ENCODE measurements at places on chromosomes 12 and 14. TPM values are rescaled to one million over a fixed set of nuclear protein-coding genes. Genes with fewer than 3 reads are reported as not detected.

Gene CLEC9A
- not detected for polyA plus RNA-seq

Gene SYNE3
- polyA plus RNA-seq: not detected

Gene MSI1
- 19.2 TPM for polyA plus RNA-seq

Gene REM2
- polyA plus RNA-seq: 2.9 TPM

Gene SOX5
- polyA plus RNA-seq: 1.0 TPM

Gene BMP4
- polyA plus RNA-seq: 2.5 TPM

Gene KRT2
- not detected for polyA plus RNA-seq

DNA sequence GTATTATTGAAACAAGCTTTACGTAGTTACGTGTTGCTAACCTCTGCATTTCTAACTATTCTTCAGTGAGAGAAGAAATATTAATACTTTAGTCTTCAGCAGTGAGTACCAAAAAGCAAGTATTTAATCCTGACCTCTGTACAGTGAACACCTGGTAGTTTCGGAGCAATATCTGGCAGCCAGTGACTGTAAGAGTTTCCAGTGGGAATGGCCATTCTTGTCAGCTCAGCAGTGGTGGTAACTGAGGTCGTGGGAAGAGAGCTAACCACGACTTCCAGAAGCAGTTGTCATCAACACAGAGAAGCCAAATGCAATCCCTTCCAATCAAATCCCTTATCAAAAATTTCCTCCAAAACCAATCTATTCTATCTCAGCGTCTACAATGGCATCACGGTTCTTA lies 1500.2 kb upstream of the FLRT2 start:
- DNase-seq: no peak

DNA sequence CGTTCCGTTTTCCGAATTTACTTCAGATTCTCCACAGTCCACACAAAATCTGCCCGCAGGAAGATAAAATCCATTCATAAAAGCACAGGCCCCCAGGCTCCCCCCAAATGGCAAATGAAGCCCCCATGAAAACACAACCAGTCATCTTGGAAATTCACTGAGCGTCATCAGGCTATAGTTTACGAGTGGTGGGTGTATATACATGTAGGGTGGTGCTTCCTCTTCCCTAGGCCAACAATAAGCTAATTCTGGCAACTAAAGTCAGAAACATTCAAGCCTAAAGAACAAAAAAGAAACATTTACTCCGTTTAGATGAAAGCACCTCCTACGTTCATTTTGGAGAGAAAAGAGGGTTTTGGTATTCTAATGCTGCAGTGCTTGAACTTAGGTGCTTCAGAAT lies 5.8 kb downstream of the GPR68 start:
- no peak for DNase-seq

DNA sequence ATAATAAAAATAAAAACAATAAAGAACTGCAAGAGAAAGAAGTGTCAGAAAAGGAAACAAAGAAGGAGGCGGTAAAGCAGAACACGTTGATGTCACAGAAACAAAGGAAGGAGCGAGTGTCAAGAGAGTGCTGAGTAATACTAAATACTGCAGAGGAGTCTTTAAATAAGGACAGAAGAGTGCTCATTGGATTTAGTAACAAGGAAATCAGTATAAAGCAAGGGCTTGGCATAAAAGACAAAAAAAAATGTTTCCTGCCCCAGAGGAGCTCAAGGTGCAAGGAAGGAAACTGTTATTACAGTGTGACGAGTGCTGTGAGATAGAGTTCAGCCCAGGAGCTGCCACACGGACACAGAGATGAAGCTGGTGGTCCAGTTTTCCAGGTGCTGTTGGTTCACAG lies 8.4 kb upstream of the TUBA1A start:
- DNase-seq: no peak

DNA sequence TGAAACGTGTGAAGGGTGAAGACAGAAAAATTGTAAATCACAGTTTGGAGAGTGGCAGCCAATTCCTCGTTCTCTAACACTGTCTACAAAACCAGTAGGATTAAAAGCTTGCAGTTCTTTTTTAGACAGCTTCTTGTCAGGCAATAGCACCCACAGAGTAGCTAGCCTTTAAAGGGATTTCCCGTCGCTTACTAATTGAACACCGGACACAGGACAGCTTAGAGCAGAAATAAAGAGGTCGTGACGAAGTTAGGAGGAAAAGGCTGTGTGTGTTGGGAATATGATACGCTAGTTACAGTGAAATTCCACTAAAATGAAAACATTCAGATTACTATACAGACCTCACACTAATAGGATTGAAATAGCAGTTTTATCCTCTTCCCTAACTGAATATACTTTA lies 149.1 kb upstream of the FLRT2 start:
- no peak for DNase-seq

DNA sequence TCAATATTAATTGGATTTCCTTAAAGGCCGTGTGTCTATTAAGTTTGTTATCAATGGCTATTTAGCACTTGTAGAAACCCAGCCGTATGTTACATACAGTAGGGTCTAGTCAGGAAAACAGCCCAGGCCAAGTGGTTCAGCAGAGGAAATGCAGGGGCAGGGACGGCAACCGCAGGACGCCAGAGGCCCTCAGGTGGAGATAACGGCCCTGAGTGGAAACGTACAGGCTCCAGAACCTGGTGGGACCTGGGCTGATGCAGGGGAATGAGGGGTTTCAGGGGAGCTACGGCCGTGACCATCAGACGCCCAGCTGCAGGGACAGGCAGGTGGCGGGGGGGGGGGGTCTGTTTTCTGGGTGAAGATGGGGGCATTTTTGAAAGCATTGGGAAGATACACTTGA lies 3.7 kb upstream of the ANKLE2 start:
- no peak for DNase-seq

- DNase-seq: no peak
These were observed 525 bp upstream of the GPR68 start for GRCh38 chr14:91245029-91245428.

GRCh38 chr12:28611449-28611848 lies 421.2 kb downstream of the CCDC91 start:
- no peak for DNase-seq

DNA sequence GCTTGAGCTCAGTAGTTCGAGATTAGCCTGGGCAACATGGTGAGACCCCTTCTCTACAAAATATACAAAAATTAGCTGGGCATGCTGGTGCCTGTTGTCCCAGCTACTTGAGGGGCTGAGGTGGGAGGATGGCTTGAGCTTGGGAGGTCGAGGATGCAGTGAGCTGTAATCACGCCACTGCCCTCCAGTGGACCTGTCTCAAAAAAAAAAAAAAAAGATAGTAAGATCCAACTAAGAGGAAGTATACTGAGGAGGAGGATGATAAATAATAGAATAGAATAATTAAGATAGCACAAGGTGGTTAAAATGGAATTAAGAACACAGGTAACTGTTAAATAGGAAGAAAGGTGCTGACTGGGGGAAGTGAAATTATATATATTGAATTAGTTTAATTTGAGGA lies 37.0 kb upstream of the BAZ1A start:
- peak; percentile 45 for DNase-seq

GRCh38 chr14:51019089-51019488 lies 74.8 kb upstream of the PYGL start:
- DNase-seq: no peak

DNA sequence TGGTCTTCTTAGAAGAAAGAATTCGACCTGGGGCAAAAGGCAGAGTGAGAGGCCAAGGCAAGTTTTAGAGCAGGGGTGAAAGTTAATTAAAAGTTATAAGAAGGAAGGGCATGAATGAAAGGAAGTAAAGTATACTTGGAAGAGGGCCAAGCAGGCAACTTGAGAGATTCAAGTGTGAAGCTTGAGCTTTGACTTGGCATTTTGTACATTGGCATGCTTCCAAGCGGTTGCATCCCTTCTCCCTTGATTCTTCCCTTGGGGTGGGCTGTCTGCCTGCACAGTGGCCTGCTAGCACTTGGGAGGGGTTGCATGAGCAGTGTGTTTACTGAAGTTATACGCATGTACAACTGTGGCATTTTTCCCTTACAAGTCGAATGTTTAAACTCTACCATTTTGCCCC lies 74.8 kb upstream of the MGAT4C start:
- DNase-seq: no peak

DNA sequence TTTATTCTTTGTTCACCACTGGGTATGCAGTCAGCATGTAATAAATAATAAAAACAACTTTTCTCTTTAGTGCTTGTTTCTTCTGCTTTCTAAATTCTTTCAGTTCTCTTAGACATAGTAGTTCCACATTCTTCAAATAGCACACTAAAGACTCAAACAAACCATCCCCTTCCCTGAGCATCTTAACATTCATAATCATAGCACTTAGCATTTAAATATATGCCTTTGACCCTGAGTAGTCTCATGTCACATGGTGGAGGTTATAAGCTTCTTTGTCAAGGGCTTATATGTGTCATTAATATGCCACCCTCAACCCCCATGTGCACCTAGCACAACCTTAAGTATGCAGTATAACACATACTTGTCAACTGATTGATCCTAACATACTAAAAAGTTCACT lies 212.7 kb downstream of the PHLDA1 start:
- no peak for DNase-seq

GRCh38 chr12:23525450-23526072 lies 423.9 kb downstream of the SOX5 start:
- DNase-seq: no peak

DNA sequence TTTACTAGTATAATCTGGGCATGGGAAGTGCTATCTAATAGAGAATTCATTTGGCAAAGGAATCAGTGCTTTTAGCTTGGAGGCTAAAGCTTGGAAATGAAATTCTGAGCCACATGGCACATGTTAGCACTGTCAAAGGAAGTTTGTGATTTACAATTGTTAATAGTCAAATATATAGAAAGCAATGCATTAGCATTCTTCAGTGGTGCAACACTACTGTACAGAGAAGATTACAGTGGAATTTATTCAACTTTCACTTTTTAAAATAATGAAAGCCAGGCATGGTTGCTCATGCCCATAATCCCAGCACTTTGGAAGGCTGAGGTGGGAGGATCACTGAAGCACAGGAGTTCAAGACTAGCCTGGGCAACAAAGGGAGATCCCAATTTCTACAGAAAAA lies 45.9 kb downstream of the PAX9 start:
- DNase-seq: no peak

DNA sequence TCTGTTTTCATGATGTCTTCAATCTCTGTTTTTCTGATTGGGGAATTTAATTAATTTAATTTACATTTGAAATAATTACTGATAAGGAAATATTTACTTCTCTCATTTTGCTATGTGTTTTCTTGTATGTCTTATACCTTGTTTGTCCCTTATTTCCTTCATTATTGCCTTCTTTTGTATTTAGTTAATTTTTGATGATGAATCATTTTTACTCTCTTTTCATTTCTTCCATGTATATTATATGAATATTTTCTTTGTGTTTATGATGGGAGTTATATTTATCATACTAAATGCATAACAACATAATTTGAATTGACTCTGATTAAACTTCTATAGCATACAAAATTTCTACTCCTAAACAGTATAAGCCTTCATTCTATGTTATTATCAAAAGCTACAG lies 309.6 kb downstream of the LRFN5 start:
- DNase-seq: no peak

- DNase-seq: peak; percentile 88
These were observed 17.4 kb upstream of the CHFR start for GRCh38 chr12:132904718-132905328.

DNA sequence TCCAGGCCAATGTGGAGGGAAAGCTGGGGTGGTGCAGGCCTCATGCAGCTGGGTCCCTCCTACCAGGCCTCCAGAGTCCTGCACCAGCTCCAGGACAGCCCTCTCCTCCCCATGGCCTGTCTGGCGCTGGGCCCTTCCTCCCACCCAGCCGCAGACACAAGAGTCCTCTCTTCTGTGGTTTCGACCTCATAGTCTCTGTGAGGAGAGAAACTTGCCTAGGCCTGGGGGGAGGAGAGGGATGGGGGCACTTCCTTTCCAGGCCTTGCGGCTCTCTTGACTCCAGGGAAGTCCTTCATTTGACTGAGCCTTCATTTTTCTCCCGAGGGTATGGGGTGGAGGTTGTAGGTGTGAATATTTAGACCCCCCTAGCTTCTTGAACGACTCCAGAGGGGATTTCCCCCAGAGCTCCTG lies 2.3 kb downstream of the MMP14 start:
- DNase-seq: no peak

DNA sequence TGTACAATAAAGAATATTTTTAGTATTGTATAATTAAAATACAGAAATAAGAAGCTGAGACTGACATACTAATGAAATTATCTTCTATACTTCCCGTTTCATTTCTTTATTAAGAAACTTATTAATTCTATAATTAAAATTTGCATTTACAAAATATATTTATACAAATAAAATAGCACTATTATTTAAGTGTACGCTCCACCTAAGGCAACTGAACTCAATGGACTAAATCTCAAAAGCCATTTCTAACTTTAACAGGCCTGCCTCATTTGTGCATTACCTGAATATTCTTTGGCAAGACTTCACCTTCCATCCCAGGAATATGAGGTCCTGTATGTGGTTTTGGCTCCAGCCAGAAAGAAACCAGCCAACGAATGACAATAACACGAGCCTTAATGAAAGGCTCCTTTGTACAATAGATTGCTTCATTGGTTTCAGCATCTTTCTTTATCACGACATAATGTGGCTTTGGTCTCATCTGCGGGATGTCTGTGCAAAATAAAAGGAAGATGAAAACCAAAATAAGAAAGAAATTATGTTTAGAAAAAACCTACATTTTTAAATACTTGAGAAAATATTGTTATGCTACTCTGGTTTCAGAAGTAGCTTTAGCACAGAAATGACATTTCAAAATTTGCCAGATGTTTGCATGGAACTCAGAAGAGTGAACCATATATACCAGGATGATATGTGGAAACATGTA lies 58.7 kb downstream of the RALGAPA1 start:
- DNase-seq: no peak

DNA sequence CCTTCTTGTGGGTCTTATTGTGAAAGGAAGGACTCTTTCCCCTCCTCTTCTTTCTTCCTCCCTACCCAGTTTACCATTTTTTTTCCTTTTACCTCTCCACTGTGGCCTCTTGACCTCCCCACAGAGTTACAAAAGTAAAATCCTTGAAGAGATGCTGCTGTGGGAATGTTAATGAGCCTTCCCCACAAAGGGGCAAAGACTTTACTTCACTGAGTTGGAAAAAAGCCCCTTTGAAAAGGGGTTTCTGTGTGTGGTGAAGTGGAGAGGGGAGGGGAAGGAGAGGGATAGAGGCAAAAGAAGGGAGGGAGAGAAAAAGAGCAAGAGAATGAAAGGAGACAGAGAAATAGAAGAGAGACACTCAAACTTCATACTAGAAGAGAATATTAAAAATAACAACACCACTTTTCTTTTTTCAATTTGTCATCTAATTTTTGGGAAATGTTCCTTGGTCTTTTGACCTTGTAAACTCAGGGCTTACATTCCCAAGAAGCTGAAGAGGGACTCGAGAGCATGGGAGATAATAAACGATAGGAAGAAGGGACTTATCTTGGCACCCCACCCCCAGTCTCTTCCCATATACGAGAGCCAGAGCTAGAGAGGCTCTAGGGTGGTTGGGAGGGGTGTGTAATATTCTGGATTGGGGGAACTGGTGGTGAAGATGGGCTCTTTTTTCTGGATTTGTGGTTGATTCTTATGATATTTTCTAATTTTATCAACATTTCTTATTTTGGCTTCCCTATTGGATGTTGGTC lies 13.2 kb upstream of the SALL2 start:
- DNase-seq: peak; percentile 44

DNA sequence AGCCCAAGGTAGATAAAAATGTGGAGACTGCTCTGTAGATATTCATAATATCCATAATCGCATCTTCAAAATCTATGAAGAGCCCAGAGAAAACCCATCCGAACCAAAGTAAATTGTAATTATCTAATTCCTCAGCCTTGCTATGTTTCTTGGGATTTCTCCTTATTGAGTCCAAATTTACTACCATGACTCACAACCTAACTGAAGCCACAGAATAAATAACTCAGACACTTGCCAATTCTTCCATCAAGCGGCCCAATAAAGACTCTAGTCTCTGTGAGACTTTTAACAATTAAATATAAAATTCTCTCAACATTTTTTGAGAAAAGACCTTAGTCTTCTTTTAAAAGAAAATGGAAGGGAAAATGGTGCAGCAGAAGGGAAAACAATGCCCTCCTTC lies 409.8 kb downstream of the DAD1 start:
- DNase-seq: no peak
